ENCODE measurements at places on chromosomes 6 and 20.

DNA sequence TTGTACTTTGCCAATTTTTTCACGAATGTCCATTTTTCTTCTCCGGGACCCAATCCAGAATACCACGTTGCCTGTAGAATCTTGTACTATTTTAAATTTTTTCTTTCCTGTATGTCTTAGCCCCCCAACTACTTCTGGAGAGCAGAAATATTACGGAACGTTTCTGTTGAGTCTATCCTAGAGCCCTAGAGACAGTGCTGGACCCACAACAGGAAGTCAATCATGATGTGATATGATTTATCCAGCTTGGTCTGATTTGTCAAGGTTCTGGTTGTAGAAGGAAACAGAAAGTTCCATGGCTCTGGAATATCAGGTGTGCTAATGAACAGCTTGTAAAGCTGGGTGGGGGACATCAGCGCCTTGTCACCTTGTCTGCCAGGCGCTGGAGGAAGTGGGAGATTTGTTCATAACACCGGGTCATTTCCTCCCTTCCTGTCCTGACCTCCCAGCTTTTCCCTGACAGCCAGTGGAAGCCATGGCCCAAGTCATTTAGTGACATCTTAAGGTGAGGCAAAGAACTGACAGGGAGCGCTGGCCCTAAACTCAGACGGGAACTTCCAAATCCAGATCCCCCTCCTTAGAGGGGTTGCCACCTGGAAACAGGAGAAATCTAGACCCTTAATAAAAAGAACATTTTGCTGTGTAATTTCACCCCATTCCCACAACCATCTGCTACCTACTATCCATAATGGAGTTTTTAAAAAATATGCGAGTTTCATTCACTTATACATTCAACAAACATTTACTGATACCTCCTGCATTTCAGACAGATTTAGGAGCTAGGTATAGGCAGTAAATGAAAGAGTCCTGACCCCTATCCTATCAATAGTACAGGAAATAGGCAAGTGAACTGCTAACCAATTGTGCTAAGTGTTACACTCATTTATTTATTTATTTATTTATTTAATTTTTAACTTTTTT is 130.5 kb downstream of the ZFP64 start:
- DNase-seq = no peak

- DNase-seq = no peak
These were observed 3.5 kb upstream of the PANK2 start for GRCh38 chr20:3885715-3886114.

DNA sequence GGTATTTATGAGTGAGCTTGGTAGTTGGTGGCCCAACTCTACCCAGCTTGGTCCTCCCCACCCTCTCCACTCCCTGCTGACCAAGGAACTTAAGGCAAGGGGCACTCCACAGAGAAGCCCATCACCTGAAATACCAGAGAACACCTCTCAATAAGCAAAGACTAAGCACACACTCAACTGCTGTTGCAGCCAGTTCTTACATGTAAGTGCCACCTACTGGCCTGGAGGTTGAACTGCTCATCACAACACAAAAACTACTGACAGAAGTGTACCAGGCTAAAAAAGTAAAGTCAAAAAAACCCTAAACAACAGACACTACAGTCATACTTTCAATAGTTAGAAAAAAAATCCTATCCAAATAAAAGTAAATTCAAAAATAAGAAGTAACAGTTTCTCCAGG is 146.2 kb downstream of the FAM83B start:
- DNase-seq = no peak

DNA sequence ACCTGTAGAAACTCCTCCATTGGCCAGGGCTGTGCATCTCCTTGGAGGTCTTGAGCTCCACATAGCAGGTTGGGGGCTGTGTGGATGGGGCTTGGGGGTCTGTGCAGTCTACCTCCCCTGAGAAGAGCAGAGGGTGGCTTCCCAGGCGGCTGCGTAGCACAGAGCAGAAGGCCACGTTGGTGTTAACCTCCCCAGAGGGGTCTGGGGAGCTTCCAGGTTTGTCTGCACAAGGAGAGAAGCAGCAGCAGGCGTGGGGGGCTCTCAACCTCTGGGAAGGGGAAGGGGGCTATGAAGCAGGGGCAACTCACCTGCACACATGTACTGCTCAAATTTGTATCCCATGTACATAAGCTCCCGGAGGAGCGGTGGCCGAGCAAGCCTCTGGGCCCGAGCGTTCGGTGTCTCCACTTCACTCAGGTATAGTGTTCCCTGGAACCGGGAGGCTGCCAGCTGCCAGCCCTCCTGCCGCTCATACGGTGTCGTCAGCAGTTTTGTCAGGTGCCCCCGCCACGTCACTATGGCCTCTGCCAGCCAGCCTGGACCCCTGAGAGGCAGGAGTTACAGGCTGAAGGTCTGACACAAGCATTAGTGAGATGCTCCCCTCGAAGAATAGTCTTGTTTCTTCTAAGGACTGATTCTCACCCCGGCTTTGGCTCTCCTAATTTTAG is 1.2 kb downstream of the DXO start:
- no peak for DNase-seq

- DNase-seq = no peak
These were observed 63.6 kb downstream of the CARMIL1 start for GRCh38 chr6:25342802-25343201.

DNA sequence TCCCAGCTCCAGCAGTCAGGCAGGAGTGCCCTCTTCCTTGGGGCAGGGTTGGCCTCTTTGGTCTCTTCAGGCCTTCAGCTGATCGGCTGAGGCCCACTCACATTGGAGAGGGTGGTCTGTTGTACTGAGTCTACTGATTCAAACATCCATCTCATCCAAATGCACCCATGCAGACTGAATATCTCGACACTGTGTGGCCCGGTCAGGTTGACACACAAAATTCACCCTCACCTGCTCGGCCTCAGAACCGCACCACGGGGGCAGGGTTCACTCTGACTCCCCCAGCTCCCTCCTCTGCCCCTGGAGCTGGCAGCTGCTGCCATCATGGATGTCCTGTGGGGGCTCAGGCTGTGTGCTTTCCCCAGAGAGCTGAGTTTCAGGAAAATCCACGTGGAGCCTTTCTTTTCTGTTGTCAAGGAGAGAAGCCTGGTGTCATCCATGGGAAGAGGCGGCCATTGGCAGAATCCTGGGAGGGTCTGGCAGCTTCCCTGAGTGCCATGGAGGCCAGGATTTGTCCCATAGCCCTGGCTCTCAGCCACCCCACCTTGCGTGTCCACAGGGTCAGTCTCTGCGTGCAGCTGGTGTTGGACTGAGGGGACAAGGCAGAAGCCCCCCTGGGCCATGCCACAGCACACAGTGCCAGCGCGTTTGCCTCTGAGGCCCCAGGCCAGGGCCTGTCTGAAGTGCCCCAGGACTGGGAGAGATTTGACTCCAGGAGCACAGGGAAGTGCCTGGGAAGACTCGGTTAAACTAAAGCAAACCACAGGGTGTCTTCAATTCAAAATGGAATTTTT is 114.1 kb downstream of the ERMARD start:
- DNase-seq = no peak

- DNase-seq = no peak
These were observed 40.2 kb downstream of the BPIFB1 start for GRCh38 chr20:33323236-33323635.

DNA sequence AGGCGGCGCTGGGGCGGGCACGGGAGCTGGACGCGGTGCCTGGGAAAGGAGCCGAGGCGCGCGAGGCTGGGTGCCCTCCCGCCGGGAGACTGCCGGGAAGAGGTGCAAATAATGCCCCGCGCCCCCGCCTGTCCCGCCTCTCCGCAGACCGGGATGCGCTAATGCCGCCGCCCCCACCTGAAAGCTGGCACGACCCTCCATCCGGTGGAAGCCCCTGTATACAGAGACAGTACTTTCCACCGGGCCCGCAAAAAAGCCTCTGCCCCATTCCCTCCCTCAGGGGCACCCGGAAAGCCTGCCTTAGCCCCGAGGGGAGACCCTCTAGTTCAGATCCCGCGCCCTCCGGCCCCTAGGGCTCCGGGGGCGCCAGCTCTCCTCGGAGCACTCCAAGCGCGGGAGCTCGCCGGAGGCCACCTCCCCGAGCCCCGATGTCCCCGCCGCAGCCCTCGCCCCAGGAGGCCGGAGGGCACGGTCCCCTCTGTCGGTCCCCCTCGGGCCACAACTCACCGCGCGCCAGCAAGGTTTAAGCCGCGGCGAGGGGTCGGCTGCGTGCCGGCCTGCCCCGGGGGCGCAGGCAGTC is 1.2 kb downstream of the GRM4 start:
- no peak for DNase-seq

DNA sequence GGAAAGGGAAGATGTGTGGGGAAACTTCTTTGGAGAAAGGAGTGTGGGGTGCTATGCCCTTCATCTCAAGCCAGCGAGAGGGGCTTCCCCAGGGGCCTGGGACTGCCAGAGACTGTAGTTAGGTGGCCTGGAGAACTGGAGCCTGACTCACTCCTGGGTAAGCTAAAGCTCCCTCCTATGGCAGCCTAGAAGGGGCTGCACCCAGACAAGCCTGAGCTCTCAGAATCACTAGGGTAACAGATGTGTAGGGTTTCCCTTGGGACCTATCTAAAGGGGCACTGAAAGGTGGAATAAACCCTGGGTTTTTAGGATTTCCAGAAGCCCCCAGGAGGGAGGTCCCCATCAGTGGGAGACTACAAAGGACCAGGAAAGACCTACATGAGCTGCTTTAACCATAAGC is 1.6 kb upstream of the ARMC2 start:
- no peak for DNase-seq

GRCh38 chr20:24134284-24134683 is 145.7 kb upstream of the GGTLC1 start:
- DNase-seq = no peak

DNA sequence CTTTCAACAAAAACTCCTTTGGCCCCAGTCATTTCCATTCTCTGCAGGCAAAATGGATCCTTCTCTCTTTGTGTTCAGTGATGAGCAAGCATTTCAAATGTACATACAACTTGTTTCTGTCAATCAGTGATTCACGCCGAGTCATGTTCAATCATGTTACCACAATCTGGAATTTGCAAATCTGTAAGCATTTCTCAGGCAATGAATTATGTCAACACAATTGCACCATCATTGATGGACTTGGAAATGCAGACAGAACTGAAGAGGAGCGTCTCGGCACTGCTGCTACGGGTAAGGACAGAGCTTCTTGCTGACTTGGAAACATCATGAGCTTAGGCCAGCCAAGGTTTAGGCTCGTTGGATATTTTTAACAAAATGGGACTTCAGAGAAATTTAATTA is 132.8 kb upstream of the AGPAT4 start:
- no peak for DNase-seq
